ENCODE measurements at places on chromosomes 7 and 10. TPM values are rescaled to one million over a fixed set of nuclear protein-coding genes. Genes with fewer than 3 reads are reported as not detected.

- DNase-seq: peak; percentile 55
Observed at GRCh38 chr10:84267503-84268126, 22.8 kb downstream of the RGR start.

GRCh38 chr7:24709051-24709450 is 48.2 kb downstream of the GSDME start:
- no peak for DNase-seq

Gene STRIP2
- total RNA-seq: 9.6 TPM

- no peak for DNase-seq
Observed at GRCh38 chr10:71399946-71400345, 3.2 kb downstream of the CDH23 start.

Gene IL2RA
- not detected for total RNA-seq

Gene IKZF1
- total RNA-seq: 4.2 TPM

Gene DENND2A
- 5.4 TPM for total RNA-seq

DNA sequence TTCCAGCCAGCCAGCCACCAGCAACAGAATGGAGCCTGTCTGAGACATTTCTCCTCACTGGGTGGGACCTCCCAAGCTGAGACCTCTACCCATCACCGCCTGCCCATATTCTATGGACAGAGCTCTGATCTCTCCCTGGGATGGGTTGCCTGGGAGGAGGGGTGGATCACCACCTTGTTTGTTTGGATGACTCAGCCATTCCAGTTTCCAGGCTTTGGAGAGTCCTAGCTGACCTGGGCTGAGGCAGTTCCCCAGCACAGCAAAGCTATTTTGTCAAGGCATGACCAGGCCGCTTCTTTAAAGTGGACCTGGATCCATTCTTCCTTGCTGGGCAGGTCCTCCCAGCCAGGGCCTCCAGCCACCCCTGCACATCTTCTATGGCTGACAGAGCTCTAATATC is 982.3 kb downstream of the DNAJB9 start:
- DNase-seq: no peak

GRCh38 chr7:143906895-143907294 is 4.9 kb upstream of the TCAF1 start:
- DNase-seq: no peak

- no peak for DNase-seq
Observed at GRCh38 chr10:101065481-101066145, 3.8 kb downstream of the KAZALD1 start.

GRCh38 chr7:34320412-34320811 is 337.6 kb upstream of the NPSR1 start:
- DNase-seq: no peak

Gene CTAGE15
- total RNA-seq: not detected

DNA sequence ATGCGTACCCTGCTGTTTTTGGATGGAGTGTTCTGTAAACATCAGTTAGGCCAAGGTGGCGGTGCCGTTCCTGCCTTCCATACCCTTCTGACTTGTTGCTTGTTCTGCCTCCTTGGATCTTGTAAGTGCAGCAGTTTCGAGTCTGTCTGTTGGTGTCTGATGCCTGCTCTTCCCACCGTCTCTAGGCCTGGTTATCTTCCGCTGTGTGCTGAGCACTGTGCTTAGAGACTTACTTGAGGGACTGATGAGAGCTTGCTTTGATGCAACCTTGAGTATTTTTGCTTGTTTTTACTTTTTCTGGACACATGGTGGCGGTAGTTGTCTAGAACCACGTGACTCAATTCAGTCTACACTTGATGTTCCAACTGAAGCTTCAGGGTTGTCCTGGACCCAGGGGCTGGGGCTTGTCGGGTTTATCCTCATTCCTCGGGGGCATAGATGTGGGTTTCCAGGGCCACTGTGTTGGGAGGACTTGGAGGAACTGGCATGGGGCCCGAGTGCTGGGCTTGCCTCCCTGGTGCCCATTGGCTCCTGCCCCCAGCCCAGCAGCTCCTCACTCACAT is 14.4 kb upstream of the SPRN start:
- no peak for DNase-seq

GRCh38 chr10:4596951-4597350 is 229.1 kb upstream of the AKR1E2 start:
- no peak for DNase-seq

DNA sequence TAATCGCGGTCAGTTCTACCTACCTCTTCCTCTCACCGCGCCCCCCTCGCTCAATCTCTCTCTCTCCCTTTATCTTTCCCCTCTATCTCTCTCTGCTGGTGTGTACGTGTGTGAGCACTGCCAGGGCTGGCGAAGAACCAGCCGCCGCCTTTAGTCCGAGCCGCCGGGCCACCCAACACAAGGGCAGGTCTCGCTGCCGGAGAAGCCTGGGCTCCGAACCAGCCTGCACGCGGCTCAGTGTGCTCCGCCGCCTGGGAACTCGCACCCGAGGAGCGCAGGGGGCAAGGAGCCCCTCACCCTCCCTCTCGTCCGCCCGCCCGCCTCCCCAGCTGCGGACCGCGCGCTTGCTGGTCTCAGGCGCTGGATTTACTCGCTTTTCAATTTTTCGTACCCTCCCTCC is 1.7 kb downstream of the NXPH1 start:
- DNase-seq: no peak

Gene NPFFR1
- not detected for total RNA-seq
